Activated T-helper 9 cell treated with anti-CD3 and anti-CD28 coated beads, Interleukin-2, amount 50 U/mL, for 16 hours (primary cell): ENCODE measurements at places on chromosomes 6 and 20.

DNA sequence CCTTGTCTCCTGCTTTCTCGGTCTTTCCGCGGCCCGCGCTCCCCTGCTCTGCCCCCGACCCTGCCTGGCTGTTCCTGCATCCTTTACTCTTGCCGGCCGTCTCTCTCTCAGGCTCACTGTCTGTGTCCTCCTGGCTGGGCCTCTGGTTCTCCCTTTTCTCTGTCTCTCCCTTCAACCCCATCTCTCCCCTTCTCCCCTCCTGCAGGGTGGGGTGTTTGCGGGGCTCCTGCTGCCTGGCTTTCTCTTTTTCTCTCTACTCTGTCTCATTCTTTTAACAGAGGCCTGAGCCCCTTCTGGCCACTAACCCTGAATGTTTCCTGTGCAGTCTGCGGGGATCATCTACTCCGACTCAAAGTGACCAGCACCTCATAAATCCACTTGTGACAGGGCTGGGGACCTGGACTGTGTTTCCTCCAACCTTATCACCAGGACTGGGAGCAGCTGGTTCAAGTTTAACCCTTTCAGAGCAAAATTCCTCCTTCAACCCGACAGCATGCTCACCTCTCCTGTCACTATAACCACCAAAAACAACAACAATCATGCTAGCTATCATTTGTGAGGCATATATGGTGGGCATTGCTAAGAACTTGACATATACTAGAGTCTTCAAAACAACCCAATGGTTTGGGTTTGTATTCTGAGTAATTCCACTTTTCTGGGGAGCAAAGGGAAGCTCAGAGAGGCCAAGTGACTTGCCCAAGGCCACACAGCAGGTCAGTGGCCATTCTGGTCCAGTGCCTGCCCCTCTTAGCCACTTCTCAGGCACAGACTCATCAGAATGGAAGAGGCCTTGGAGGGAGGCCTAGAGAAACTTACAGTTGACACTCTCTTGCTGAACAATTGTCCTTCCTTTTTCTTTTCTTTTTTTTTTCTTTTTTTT, 811 bp upstream of the RSPO4 start:
- no peak for DNase-seq

DNA sequence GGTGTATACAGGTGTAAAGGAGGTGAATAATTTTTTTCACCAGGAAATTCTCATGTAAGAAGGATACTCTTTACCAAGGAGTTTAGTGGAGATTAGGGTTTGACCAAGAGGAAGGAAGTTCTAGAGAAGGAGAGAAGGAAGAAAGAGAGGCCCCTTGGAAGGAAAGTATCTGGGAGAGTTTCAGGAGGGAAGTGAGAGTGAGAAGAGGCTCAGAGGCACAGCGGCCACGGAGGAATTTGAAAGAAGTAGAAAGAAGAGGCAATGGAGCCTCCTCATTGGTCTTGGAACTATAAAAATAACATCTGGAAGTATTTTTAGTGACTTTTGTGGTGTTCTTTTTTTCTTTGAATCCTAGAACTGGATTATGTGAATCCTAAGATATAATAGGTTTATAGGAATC, 50.8 kb upstream of the MCUR1 start:
- no peak for DNase-seq

DNA sequence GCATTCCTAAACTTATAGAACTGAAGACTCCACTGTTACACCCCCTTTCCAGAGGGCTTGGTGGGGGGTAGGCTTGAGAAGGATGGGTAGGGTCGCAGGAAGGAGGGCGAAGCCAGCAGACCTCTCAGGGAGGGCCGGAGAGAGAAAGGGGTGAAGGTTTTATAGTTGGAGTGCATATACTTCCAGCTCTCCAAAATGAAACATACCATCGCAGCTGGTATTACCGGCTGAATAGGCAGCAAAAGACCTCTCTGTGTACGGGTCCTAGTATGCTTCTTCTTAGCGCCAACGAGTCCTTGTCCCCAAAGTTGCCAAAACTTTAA, 1.0 kb upstream of the VGLL2 start:
- DNase-seq = no peak

GRCh38 chr6:38504996-38505395, 134.7 kb downstream of the BTBD9 start:
- DNase-seq = no peak

GRCh38 chr6:121691126-121691551, 255.7 kb downstream of the GJA1 start:
- no peak for DNase-seq

DNA sequence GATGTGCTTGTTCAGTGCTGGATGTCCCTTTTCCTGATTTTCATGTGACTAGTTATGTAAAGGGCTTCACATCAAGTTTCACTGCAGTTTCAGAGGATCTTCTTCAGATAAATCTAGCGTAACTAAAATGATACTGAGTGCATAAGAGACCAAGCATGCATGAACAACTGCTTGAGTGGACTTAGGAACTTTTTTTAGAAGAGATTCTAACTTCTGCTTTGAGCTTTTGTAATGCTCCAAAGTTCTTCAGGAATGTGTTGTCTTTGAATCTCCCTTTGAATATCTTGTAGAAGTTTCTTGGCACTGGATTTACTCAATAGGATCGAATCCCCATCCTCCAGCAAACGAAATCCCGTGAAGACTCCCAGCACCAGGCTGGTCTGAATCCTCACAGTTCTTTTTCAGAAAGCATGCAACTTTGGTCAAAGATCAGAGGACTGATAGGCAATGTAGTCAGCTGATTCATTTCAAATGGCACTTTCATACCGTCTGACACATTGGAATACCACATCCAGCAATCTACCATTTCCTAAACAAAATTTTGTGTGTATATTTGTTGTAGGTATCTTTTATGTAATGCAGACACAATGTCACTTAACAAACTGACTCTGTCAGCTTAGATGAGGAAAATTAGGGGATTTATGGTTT, 33.2 kb downstream of the ENPP1 start:
- DNase-seq = no peak

DNA sequence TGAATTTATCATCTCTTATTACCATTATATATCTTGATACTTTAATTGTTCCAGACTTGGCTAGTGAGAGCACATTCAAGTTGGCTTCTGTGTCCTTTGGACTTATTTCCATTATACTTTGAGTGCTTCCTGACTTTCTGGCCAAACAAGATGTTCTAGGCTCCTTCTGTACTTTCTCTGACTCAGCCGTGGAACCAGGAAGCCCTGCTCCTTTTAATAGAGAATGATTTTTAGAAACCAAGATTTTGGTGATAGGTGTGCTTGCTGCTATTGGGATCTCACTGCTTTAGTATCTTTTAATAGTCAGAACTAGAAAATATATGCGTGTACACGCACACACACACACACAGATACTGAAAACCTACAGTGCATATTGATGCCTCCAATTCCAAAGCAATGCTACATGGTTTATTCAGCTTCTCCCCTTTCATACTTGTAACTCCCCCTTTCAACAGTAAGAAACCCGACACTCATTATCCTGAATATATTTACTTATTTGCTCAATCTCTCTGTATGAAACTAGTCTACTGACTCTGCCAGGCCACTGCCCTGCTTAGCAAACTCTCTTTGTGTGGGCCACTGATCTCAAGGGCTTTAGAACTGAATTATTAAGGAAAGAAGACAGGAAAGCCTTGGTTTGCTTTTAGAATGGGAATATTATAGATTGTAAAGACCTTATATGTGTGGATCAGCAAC, 42.7 kb upstream of the EZR start:
- DNase-seq = no peak

DNA sequence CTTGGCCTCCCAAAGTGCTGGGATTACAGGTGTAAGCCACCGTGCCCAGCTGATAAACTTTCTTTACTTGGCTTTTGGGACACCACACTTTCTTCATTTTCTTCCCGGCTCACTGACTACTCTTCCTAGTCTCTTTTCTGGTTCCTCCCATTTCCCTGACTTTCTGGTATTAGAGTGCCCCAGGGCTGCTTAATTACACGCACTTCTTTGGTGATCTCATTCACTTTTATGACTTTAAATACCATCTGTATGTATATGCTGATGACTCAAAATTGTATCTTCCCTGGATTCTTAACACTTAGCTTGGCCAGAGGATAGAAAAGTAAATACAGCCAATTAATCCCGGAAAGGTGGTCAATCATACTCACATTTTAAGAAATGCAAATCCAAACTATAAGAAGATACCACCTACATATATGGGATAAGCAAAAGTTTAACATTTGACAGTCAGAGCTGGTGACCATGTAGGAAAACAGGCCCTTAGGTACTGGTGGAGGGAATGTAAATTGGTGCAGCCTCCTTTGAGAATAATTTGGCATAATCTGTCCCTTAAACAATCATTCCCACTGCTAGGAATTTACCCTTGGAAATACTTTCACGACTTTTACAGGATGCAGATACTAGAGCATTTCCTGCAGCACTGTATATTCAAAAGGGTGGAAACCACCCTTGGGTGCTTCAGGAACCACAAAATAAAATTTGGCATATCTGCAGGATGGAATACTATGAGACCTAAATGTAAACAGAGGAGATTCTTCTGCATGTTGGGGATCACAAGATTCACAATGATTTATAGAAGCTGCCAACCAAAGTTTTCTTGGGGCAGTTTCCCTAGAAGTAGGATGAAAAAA, 9.4 kb upstream of the NANP start:
- DNase-seq = no peak
